ENCODE measurements at places on chromosomes 13 and 19.

- no peak for DNase-seq
These were observed 22.0 kb downstream of the GPX4 start for GRCh38 chr19:1125601-1126467.

GRCh38 chr13:98305670-98306069 lies 128.6 kb upstream of the RNF113B start:
- no peak for DNase-seq

- no peak for DNase-seq
These were observed 69.6 kb upstream of the RNF113B start for GRCh38 chr13:98246538-98247172.

DNA sequence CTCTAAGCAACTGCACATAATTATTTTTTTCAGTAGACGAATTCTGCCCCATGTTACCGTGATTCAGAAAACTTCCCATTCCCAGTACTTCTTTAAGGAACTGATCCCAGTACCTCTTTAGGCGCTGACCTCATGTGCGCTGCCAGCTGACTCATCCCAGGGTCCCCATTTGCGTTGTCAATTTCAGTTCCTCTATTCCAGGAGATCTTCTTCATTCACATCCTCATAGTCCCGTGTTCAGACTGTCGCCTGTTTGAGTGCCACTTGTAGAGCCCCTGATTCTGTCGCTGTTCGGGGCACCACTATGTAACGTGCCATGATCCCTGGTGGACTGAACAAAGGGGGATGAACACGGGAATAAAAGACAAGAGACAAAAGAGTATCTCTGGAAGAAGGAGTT lies 16.4 kb downstream of the FPR3 start:
- no peak for DNase-seq

- no peak for DNase-seq
These were observed 162.0 kb downstream of the TM9SF2 start for GRCh38 chr13:99663185-99663825.

DNA sequence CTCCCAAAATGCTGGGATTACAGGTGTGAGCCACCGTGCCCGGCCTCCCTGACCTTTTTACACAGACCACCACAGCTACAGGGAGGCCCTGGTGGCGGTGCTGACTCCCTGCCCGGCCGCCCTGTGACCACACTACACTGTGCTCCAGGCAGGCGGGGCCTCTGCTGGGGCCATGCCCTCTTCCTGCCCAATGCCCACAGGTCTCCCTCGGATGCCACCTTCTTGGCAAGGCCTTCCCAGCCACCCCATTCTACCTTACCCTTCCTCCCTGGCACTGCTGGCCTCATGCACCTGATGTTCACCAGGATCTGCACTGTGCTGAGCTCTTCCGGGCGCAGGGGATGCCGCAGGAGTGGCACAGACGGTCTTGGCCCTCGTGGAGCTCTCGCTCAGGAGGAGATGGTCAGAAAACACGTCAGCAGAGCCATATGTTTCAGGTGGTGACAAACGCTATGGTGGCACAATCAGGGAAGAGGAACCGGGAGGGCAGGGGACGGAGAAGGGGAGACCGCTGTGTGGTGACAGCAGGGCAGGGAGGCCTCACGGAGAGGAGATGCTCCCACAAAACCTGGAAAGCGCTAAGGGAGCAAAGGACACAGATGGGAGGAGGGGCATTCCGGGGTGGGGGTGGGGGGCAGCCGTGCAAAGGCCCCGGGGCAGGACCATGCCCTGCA lies 4.1 kb downstream of the PIP5K1C start:
- no peak for DNase-seq

DNA sequence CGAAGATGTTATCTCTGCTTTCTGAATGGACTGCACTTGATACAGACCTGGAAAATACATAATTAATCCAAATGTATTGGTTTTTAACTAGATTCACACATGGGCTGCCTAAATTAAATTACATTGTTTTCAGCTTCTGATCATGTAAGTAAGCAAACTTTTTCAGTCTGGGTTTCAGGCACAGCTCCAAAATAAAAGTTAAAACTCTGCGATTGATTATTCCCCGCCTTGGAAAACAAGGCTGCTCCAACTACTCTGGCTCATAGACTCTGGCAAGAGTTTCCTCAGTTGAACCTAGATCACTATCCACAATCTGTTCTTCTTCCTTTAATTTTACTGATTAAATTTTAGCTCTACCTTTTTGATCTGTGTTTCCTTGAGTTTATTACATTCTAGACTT lies 526.0 kb upstream of the SPRY2 start:
- DNase-seq: no peak

DNA sequence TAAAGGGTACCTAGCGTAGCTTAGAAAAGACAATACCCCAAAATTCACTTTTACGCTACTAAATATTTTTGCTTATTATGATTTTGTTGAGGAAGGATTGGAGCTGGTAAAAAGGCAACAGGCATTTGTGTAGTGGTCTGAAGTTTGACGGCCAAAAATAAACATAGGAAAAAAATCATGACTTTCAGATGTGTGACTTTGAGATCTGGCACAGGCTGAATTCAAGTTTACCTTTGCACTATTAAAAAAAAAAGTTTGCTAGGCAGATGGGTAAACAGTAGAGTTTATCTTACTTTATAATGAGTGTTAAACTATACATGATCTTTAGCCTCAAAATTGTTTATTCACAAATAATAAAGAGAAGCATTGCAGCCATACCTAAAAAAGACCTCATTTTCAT lies 24.3 kb upstream of the INTS6 start:
- no peak for DNase-seq

GRCh38 chr13:97588993-97589392 lies 155.0 kb downstream of the RAP2A start:
- no peak for DNase-seq

- no peak for DNase-seq
These were observed 116.8 kb upstream of the SPATA13 start for GRCh38 chr13:24043590-24044350.

DNA sequence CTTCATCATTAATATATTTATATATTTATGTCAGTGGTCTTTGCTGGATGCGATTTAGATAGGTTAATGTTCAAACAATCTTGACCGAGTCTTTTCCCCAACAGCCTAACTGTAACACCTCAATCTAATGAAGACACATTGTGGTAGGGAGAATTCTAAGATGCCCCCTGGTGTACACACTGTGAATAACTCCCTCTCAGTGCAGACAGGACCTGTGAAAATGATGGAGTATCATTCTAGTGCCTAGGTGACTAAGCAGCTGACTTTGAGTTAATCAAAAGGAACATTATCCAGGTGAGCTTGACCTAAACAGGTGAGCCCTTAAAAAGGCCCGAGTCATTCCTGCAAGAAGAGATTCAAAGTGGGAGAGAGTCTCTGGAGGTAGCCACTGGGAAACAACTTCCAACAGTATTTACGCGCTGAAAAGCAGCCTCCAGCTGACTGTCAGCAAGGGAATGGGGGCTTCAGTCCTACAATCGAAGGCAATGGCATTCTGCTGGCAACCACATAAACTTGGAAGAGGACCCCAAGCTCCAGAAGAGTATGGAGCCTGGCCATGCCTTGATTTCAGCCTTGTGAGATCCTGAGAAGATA lies 28.0 kb upstream of the KBTBD7 start:
- peak; percentile 57 for DNase-seq

DNA sequence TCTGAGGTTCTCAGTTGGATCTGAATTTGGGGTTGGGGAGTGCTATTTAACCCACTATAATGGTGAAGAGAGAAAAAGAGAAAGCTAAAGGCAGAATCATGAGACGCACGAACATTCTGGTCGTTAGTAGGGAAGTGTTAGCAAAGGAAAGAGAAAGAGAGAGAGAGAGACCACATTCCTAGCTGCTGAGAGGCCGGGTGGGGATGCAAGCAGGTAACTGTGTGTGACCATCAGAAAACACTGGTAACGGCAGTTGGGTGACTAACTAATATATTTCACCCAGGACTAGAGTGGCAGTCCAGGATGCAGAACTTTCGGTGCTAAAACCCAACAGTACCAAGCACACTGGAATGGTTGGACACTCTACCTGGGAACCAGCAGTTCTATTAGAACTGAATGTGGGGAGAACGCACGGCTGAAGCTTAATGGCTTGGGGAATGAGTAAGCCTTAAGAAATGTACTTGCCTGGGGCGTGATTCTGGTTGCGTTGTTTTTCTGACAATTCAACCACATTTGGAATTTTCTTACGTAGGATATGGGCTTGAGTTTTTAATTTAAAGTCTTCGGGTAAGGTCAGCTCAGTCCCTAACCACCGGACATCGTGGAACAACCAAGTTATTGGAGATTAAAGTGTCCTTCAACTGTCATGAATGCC lies 130.2 kb downstream of the DNAJC15 start:
- DNase-seq: peak; percentile 59

- DNase-seq: peak; percentile 18
These were observed at the start of gene ATP1A3 for GRCh38 chr19:41993612-41994483. Gene ATP1A3, minus strand, starts transcription at chr19:41994230. Its CDS starts 154 bp downstream, at chr19:41994076.

DNA sequence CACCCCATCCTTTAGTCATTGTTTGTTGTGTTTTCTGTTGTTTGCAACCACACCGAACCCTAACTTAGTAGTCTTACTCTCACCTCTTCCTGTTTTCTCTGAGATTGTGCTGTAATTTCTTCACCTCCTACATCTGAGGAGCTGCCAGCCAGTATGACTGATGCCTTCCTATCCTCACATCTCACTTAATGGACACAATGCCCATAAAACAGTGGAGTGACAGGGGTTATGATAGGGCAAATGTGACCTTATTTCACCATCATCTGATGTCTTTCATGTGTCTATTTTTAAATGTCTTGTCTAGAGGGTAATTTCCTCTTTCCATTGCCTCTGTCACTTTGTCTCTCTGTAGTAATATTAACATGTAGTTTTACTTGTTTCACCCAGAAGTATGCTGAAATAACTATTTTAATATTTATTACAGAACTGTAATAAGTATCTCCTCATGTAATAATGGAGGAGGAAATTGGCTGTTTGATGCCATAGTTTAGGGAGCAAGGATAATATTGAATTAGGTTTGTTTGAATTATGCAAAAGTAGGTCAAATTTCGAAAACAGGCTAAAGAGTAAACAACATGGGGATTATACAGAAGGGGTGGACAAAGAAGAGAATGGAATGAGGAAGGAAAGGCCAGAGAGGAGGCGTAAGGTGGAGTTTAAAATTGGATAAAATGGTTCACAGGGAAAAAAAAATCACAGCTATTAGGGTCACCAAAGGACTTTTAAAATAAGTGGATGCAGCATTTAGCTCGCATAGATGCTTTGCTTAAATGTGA lies 103.5 kb upstream of the SPRY2 start:
- DNase-seq: no peak

DNA sequence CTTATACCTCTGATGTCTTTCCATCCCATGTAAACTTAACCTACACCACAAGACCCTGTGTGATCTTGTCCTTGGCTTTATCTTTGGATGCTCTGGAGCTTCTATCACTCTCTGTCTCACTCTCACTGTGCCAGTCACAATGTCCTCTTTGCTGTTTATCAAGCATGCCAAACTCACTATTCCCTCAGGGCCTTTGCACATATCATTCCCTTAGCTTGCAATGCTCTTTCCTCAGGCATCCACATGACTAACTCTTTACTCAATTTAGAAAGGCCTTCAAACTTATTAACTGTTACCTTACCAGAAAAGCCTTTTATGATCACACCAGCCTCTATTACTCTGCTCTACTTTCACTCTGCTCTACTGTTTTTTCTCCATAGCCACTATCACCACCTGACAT lies 354.1 kb downstream of the RFC3 start:
- DNase-seq: peak; percentile 11

DNA sequence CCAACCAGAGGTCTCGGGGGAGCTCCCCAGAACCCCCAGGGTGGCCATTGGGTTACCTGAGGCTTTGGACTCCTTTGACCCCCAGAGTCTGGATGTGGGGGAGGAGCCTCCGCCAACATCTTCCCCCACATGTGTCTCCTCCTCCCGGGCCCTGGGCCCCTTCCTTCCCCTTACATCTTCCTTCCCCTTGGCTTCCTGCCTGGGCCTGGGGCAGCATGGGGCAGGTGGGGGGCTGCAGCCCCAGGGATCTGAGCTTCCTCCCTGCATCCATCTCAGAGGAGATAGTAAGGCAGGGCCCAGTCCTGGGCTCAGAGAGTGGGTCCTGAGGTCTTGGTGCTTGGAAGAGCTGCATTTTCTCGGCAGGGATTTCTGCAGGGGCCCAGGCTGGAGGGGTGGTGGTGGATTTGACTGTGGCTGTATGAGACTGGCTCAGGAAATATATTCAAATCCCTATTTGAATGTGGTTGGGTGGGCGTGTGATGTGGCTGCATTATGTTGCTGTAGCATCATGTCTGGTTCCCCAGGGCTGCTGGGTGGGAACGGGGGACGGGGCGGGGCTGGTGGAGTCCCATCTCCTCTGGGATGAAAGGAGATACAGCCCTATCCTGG lies 919 bp downstream of the VAV1 start:
- no peak for DNase-seq

DNA sequence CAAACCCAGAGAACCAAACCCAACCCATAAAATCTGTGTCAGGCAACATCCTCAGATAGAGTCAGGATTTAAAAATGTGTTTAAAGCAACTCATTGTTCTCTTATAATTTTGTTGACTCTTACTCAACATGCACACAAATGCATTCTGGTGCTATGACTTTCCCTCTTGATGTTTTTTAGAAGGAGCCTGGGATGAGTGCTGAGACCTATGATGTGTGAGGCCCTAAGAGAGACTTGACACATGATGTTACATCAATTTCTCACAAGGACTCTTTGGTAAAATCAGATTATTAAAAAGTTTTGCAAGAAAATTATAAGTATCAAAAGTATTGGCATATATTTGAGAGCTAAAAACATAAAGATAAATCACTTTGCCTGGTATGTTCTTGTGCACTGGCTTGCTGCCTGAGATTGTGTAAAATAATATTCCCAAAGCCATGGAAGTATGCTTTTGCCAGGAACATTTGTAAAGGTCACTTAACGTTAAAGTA lies 173.9 kb downstream of the DCLK1 start:
- peak; percentile 30 for DNase-seq

DNA sequence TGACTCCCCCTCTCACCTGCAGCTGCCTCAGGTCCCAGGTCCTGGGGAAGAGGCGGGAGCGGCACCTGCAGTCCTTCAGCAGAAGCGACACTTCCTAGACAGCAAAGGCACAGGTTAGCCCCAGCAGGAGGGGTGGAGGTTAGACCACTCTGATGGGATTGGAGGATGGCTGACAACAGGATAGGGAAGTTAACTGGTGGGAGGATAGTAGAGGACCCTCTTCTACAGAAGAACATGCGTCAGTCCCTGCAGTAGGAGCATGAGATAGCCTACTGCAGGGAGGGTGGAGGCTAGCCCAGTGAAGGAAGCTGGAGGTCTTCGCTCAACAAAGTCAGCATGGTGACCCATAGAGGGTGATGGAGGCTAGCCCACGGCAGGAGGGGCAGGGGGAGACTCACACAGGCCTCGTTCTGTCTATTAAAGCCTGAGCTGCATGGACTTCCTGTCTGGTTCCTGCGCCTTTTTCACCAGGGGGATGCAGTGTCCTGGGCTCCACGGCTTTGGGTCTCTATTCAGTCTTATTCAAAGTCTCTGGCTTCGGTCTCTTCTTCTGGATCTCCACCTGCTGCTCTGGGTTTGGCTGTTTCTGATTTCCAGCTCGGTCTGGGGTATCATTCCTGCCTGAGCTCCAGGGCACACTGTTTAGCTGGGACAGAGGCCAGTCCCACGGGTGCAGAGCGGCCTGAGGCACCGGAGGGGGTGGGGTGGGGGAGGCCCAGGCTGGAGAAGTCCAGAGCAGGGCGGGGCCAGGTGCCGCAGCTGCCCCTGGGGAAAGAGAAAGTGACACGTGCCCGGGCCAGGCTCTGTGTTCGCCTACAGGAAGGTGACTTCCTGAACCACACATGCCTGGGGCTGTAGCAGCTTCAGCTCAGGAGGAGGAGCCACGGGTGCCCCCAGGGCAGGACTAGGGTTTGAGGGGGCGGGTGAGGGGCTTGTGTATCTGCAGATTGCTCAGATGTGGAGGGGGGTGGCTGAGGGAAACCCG lies 7.3 kb downstream of the IFNL3 start:
- DNase-seq: no peak
